ENCODE measurements at places on chromosomes 1 and 21.

GRCh38 chr21:26570203-26570602, 2.9 kb downstream of the CYYR1 start:
- DNase-seq = no peak

- no peak for DNase-seq
Measured at GRCh38 chr1:66413838-66414175, 120.1 kb upstream of the SGIP1 start.

- no peak for DNase-seq
Measured at GRCh38 chr1:70537788-70538187, 126.7 kb downstream of the CTH start.

- DNase-seq = peak; percentile 48
Measured at GRCh38 chr1:206030714-206031113, 7.0 kb upstream of the CTSE start.

DNA sequence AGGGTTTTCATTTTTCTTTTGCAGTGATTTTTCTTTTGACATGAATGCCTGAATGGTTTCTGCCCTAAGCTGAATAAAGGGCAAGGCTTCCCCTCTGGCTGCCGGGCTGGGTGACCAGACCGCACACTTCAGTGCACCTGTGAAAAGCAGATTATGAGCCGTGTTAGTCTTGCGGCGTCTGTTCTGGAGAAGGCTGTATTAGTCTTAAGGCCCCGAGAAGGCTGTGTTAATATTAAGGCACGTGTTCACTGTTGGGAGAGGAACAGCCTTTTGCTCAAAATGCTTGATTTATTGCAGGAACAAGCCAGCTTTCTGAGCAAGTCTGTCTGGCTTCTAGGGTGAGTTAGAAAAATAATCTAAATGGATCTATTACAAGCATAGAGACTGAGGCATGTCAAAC, 54.7 kb upstream of the DNAH14 start:
- DNase-seq = no peak

GRCh38 chr1:152919071-152919470, 10.7 kb downstream of the IVL start:
- no peak for DNase-seq

DNA sequence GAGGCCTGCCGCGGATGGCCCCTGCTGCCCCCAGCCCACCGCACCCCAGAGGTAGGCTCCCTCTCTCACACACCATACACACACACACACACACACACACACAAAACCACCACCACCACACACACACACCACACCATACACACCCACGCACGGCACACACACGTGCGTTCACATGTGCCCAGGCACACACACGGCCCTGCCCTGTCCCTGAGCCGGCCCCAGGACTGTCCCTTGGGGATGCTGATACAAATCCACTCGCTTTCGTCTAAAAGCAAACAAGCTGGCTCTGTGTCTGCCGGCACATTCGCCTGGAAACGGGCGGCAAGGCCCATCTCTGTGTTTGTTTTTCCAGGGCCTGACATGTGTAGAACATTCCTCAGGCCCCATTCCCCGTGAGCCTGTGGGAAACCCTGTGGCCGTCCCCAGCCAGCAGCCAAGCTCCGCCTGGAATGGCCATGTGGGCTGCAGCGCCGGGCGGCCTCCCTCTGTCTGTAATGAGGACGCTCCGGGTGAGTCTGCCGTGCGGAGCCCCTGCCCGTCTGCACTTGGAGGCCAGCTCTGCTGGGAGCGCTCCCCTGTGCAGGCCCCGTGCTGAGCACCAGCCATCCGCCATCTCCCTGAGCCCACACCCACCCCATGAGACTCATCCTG, 67.4 kb downstream of the DMRTB1 start:
- no peak for DNase-seq

- DNase-seq = no peak
Measured at GRCh38 chr1:171218661-171219060, 29.6 kb upstream of the FMO1 start.

GRCh38 chr1:84225646-84226045, 75.9 kb upstream of the SAMD13 start:
- DNase-seq = no peak

- DNase-seq = no peak
Measured at GRCh38 chr1:36093226-36093625, 4.5 kb downstream of the ADPRS start.

GRCh38 chr1:221683681-221684080, 58.2 kb downstream of the DUSP10 start:
- DNase-seq = no peak

- DNase-seq = peak; percentile 5
Measured at GRCh38 chr1:170768929-170769328, 105.0 kb downstream of the PRRX1 start.

DNA sequence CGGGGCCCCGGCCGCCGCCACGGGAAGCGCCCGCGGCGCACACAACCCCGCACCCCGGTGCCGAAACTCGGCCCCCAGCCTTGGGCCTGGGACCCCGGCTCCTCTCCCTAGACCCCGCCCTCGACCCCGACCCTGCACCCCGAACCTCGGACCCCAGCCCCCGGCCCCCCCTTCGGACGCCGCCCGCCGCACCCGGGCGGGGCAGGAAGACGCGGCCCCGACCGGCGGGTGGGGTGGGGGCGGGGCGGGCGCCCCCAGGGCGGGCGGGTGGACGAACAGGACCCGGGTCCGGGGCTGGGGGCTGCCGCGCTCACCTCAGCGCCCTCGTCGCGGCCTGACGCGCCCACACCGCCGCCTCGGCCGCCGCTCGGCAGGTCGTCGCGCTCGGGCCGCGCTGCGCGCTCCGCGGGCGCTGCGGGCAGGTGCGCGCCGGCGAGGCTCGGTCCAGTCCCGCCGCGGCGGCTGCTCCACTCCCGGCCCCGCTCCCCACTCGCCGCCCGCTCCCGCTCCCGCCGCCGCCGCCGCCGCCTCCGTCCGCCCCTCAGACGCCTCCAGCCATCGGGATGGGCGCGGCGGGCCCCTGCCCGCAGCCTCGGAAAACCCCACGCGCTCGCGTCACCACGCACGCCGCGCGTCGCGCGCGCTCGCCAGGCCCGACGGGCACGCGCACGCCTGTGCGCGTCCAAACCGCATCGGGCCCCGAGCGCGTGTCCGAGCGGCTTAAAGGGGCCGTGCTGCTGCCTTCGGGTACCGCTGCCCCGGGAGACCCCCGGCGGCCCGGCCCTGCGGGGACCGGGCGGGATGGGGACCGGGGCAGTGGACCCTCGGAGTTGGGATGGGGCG, at the start of gene GNB1:
GNB1 (minus strand) TSS at position 582 of the 843 bp plus-strand sequence. CDS start 65,634 bp downstream, outside the sequence.
- no peak for DNase-seq

DNA sequence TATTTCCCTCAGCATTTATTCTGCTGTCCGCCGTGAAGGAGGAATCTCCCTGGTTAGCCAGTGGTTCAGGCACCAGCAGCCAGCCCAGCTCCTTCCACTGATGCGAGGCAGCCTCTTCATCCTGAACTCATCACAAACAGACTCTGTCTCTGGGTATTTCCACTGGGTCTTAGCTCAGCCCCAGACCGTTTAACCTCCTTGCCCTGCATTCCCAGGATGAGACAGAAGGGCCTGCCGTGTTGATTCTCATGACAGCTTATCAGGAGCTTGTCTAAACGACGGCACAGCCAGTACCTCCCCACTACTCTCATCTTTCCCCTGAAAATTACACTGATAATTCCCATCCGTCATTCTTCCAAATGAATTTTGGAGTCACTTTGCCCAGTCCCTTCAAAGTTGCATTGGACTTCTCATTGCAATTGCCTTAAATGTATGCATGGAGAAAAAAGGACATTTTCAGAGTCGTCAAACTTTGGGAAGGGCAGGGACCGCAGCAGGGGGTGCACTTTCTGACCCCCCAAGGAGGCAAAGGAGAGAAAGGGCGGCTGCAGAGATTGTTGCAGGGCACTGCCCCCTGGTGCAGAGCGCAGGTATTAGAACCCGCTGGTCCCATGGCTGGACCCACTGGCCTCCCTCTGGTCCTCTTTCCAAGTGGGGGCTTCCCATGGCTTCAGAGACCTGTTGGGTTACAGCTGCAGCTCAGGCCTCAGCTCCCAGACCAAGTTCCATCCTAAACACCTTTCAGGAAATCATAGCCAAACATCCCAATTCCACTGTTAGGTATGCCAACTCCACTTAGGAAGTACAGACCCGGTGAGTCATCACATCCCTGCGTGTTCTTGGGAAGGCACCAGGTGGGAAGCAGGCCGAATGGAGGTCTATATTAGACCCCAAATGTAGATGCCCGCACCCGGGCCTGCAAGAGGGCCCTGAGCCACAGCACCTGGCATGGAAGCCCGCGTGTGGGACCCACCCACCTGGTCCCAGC, 3.7 kb upstream of the MEGF6 start:
- DNase-seq = no peak

GRCh38 chr1:31782421-31783410, 18.6 kb upstream of the ADGRB2 start:
- DNase-seq = no peak

DNA sequence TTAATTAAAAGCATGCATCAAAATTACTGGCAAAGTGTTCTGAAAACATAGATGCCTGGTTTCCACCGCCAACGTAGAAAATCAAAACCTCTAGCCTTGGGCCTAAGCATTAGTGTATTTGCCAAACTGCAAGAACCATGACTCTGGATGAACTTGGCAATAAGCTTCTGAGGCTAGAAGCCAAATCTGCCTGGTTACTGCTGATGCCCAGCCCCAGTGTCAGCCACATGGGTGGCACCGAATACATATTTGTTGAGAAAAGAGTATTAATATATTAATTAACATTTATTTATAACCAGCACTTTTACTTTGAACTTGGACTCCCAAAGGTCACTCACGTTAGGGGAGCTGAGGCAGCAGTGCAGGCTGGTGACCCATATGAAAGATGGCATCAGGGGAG, 140.6 kb upstream of the HMGB4 start:
- DNase-seq = no peak

DNA sequence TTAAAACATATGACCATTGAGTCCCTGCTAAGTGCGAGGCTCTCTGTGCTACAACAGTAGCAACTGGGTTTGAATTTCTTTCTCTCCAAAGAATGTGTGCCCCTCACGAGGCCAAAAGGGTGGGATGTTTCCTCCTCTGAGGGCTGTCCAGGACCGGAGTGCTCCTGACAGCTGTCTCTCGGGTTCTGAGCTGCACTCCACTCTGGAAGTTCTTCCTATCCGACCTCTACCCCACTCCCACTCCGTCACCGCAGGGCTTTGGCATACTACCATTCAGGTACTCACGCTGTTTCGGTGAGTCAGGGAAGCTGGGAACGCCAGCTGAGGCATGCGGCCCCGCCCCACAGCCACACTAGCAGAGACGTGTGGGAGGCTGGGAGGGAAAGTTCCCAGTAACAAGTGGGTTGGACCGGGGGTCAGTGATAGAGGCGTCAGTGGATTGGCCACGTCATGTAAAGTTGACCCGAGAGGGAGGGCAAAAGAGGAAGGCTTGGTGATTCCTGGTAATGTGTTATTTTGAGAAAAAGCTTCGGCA, 705 bp upstream of the SLC50A1 start:
- no peak for DNase-seq

DNA sequence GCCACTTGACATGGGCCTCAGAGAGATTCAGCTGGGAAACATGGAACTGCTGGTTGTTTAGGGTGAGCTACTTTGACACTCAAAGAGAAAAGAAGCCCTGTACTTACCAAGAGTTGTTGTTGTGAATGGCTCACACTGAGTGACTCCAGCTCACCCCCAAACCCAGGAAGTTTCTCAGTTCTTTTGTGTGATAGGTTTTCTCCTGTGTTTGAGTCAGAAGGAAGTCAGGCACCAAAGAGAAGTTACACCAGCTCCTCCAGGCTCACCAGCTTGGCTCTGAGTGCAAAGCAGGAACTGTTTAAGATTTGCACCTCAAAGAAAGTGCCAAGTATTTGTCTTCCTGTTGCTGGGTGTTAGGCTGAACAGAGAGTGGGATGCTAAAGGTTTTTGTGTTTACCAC, 111.2 kb upstream of the PROX1 start:
- no peak for DNase-seq

- no peak for DNase-seq
Measured at GRCh38 chr1:30198795-30199403, 524.5 kb downstream of the MATN1 start.

DNA sequence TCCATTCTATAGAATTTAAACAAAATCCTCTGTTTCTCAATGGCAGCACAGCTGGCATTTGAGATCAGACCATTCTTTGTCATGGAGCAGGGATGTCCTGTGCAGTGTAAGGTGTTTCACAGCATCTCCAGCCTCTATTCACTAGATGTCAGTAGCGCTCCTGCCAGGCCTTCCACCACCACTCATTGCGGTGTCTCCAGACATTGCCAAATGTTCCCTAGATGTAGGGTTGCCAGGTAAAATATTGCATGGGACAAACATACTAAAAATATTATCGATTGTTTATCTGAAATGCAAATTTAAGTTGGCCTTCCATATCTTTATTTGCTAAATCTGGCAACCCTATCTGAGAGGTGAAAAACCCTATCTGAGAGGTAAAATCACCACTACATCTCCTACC, 11.7 kb downstream of the ITLN2 start:
- no peak for DNase-seq

- no peak for DNase-seq
Measured at GRCh38 chr21:34018185-34018584, 55.2 kb upstream of the MRPS6 start.

DNA sequence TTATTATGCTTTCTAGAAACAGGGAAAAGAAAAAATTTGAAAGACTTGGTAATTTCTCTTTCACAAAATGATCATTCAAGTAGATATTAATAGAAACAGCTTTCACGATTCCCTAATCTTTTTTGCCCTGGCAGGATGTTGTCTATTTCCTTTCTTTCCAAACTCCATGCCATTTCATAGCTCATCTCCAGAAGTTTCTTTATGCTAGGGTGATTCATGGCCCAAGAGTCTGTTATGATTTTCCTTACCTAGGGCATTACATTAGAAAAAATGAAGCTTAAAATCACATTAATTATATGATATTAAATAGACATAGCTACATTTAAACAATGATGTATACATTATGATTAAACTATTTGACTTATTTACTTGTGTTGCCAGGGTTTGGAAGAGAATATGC, 762.1 kb downstream of the LTN1 start:
- DNase-seq = no peak

- no peak for DNase-seq
Measured at GRCh38 chr1:195934817-195935553, 673.3 kb downstream of the KCNT2 start.

- no peak for DNase-seq
Measured at GRCh38 chr1:169814265-169814664, 19.6 kb upstream of the METTL18 start.

- DNase-seq = no peak
Measured at GRCh38 chr1:215890438-215890837, 323.3 kb downstream of the KCTD3 start.

DNA sequence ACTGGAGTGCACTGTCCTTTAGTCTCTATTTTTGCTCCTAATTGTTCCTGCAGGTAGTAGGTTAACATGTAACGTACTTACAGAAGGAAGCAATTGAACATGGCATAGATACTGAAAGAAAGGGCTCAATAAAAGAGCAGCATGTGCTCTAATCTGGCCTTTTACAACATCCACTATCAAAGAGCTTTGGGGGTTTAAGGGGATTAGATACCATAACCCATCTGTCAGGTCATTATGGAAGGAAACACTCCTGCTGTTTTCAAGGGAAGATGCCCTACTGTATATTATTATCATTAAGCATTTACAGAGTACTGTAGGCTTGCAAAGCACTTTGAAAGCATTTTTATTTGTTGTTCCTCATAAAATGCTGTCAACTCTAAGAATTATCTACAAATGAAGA, 152.8 kb downstream of the TTLL7 start:
- no peak for DNase-seq
